H7 (cell line): ENCODE measurements at places on chromosomes 6 and 20. TPM values are rescaled to one million over a fixed set of nuclear protein-coding genes. Genes with fewer than 3 reads are reported as not detected.

DNA sequence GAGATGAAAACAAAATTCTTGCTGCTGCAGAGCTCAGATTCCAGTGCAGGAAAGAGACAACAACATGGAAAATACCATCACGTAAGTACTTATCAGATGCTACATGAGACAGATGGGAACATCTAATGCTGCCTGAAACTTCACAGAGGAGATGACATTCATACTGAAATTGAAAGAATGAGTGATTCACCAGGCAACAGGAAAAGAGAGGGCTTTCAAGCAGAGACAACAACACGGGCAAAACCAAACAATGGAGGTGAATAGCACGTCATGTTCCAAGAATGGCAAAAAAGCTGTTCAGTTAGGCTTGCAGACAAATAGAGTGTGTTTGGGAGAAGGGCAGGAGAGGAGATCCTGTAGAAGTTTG, 39.3 kb downstream of the GTF2H5 start:
- no peak for DNase-seq

DNA sequence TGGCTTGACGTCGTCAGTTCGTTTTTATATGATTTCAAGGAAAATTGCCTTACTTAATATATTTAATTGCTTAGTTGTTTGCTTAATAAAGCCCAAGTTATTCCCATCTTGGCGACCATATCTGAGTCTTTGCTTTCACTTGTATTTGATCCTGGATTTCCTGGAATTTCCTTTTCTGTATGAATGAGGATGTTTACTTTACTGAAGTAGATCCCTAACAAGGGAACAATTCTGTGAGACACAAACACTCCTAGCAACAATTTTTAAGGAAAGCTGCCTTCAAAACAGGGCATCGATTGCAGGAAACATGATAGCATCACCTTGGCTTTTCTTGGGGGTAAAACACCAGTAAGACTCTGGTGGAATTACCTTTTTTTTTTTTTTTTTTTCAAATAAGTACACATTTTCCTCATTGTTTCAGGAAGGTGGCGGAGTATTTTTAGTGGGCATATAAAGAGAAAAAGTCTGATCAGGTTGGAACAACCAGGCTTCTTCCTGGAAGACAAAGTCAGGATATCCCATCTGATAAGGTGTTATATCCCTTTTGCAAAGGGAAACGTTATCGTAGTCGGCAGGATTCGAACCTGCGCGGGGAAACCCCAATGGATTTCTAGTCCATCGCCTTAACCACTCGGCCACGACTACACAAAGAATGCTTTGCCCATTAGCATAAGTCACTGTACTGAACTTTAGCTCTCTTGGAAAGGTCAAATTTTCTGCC, 68.5 kb upstream of the ZNF184 start:
- DNase-seq: no peak

- no peak for DNase-seq
Measured at GRCh38 chr6:132390017-132390416, 11.3 kb downstream of the MOXD1 start.

The GJA10 gene
- total RNA-seq: 0.28 TPM in 1 of 2 replicates, not detected in the other

- DNase-seq: no peak
Measured at GRCh38 chr6:113788586-113788985, 68.6 kb upstream of the MARCKS start.

GRCh38 chr20:38926934-38927616, 858 bp downstream of the FAM83D start:
- peak; percentile 71 for DNase-seq

The LRRN4 gene
- total RNA-seq: 0.41 and 0.76 TPM in 2 replicates

The EZR gene
- 203 and 216 TPM in 2 replicates for total RNA-seq

DNA sequence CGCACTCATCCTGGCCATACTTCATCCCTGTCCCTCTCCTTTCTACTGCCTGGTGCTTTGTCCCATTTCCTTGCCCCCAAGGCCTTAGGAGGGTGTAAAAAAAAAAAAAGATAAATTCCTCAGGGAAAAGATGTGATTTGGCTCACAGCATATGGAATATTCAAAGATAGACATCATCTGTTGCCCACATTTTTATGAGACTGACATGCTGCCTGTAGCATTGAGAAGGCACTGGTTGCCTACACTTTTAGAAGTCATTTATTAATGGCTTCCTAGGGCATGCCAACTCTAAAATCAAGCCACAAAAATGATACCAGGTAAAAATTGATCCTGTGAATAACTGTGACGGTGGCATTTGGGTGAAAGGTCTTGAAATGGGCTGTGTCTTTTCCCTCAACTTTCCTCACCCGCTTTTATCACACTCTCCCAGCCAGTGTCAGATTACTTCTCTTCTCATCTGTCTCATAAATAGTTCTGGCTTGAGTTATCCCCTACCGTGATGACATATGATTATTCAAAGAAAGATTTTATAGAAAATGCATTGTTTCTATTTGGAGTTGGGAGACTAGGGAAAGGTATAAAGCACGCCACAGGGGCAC, 139.4 kb downstream of the CARMIL1 start:
- DNase-seq: no peak

The METTL24 gene
- 0.41 and 0.69 TPM in 2 replicates for total RNA-seq

GRCh38 chr6:136180704-136181511, 69.2 kb downstream of the MTFR2 start:
- DNase-seq: no peak

- DNase-seq: no peak
Measured at GRCh38 chr6:31243508-31243907, 28.4 kb downstream of the HLA-C start.

DNA sequence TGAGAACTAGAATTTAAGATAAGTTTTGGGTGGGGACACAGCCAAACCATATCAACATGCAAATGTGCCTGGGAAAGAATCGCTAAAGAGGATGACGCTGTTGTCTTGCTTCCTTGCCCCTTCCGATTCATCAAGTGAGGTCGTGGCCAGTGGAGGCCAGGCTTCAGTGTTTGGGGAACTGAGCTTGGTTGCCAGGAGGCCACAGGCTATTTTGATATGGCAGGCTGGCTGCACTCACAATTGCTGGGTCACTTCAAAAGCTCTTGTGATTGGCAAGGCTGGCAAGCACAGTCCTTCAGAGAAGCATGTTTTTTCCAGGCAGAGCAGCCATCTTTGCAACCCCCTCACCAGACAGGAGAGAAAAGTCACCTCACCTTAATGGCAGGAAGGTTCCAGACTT, 45.8 kb downstream of the SAMD5 start:
- DNase-seq: no peak

DNA sequence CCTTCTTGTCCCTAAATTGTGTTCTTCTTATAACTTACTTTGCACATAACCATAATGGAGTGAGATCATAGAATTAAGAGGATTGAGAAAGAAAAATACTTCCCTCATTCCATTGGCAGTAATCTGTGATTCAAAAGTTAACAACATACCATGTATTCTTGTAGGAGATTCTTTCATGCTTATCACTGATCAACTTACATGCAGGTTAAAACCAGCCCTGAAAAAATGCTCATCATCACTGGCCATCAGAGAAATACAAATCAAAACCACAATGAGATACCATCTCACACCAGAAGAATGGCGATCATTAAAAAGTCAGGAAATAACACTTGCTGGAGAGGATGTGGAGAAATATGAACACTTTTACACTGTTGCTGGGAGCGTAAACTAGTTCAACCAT, 36.5 kb upstream of the GFRAL start:
- DNase-seq: no peak

- DNase-seq: peak; percentile 65
Measured at GRCh38 chr6:165858586-165858985, 195.5 kb upstream of the PDE10A start.

DNA sequence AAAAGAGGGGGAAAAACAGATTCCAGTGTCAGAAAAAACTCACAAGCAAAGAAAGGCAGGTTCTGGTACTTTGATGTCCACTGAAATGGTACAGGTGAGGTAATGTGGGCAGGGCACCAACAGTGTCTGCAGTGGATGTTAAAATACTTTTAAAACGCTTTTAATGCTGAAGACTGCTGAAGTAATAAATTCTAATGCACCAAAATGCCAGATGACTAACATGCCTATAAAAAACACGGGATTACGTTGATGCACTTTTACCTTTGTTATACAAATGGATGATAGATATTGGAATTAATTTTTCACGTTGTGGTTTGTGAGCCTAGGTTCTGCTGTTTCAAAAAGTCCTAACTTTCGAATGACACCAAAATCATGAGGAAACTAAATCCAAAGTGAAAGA, 83.3 kb downstream of the TINAG start:
- no peak for DNase-seq

DNA sequence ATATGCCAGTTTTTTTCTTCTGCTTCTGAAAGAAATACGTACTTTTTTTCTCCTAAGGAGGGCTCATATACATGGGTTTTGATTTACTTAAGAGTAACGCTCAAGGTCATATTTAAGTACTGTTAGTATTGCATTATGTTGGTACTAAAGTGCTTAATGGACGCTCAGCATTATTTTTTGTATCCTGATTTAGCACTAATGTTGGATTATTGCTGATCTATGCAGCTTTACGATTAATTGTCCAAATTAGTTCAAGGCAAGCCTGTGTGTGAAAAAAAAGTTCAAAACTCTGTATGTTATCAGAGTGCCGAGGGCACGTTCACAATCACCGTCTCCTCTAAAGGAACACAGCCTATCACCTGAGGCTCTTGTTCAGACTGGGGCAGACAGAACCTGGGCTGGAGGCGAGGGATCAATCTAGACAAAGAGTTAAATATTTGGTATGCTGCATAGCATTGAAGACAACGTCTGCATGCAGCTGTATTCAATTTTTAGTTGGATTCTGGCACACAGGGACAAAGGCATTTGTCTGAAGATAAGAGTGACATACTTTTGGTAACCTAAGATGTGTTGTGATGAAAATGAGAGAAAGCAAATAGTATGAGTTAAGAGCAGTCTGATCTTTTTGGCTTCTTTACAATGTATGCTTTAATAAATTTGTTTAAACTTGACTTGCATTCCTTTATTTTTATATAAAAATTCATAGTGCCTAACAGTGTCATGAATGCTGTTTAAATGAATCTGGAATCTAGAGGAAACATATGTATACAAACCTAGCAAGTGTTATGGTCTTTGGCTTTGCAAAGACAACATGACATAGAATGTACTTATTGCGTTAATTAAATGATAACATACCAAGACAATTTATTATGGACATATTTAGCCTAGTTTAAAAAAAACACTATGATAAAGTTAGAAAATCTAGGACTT, 341.2 kb downstream of the SAMD5 start:
- DNase-seq: no peak

The PDE7B gene
- total RNA-seq: not detected in 2 replicates

The FOXC1 gene
- total RNA-seq: 3.7 and 6.8 TPM in 2 replicates

GRCh38 chr6:27241443-27241842, 6.1 kb upstream of the PRSS16 start:
- DNase-seq: no peak

The OLIG3 gene
- total RNA-seq: 0.07 and 0.28 TPM in 2 replicates

DNA sequence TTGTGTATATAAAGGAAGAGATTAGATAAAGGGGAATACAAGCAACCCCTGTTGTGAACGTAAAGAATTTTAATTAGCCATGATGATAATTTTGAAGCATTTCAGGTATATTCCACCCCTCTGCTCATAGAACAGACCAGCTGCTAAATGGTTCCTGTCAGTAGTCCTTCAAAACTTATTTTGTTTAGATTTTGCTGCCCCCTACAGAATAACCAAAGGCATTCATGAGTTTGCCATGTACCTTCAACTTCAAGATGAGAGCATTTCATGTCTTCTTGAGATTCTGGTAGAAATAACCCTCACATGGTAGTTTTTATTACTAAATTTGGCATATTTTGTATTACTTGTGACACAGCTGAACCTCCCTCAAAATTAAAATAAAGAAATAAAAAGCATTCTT, 1586.7 kb downstream of the HACE1 start:
- peak; percentile 2 for DNase-seq

The PLG gene
- total RNA-seq: not detected in 2 replicates

The ZSCAN23 gene
- total RNA-seq: 3.0 and 6.5 TPM in 2 replicates

- DNase-seq: no peak
Measured at GRCh38 chr20:4476903-4477500, 244.7 kb upstream of the PRND start.

The EFCAB8 gene
- 0.17 and 0.44 TPM in 2 replicates for total RNA-seq

The HLA-DMA gene
- 1.9 and 4.1 TPM in 2 replicates for total RNA-seq

- DNase-seq: no peak
Measured at GRCh38 chr6:144697369-144697760, 412.2 kb downstream of the UTRN start.

GRCh38 chr6:22544476-22544875, 24.9 kb upstream of the HDGFL1 start:
- no peak for DNase-seq
